ENCODE measurements at places on chromosomes 12 and 14.

DNA sequence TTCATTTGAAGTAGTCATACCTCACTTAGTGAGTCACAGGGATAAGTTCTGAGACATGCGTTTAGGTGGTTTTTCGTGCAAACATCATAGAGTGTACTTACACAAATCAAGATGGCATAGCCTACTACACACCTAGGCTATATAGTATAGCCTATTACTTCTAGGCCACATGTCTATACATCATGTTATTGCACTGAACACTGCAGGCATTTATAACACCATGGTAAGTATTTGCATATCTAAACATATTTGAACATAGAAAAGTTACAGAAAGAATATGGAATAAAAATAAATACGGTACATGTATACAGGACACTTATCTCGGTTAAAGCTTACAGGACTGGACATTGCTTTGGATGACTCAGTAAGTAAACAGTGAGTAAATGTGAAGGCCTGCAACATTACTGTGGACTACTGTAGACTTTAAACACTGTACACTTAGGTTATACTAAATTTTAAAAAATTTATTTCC is 670.6 kb downstream of the SLC16A7 start:
- DNase-seq = no peak

DNA sequence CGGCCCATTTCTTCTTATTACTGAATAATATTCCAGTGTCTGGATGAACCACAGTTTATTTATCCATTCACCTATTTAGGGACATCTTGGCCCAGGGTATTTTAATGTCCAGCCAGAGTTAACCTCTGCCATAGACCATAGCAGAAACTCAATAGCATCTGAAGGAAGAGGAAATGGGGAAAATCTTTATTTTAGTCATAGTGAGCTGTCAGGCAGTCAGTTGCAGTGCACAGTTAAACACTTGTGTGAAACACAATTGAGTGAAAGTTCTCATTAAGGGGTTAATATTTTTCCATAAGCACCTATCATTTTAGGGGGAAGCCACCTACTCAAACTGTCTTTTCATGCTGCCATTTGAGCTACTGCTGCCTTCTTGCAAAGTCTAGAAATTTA is 197.3 kb upstream of the PPFIA2 start:
- DNase-seq = no peak

DNA sequence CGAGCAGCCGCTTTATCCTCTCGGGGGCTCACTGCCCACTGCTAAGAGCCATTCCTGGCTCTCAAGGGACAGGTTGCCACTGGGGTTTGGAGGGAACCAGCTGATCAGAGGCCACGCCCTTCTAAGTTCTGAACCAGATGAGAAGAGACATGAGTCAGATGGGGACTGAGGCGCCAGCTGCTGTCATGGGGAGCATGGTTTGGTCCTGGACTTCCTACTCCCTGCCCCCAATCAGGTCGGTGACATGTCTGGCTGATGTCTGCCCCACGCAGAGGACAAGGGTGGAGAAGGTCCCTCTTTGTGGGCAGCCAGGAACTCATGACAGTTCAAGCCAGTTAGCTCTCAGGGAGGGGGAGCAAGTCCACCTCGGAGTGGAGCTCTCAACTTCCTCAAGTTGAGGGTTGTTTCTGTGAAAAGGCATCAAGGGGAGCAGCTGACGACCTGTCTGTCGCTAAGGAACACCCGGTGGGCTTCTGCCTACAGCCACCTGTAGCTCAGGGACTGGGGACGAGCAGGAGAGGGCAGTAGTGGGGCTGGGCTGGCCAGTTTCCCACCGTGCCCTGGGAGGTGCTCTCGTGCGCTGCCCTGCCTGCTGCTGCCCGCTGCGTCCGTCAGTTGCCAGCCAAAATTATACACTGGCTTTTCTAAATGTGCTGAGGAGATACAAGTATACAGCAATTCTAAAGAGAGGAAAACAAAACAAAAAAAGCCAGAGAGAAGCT is 20.5 kb downstream of the PSMC1 start:
- DNase-seq = no peak

DNA sequence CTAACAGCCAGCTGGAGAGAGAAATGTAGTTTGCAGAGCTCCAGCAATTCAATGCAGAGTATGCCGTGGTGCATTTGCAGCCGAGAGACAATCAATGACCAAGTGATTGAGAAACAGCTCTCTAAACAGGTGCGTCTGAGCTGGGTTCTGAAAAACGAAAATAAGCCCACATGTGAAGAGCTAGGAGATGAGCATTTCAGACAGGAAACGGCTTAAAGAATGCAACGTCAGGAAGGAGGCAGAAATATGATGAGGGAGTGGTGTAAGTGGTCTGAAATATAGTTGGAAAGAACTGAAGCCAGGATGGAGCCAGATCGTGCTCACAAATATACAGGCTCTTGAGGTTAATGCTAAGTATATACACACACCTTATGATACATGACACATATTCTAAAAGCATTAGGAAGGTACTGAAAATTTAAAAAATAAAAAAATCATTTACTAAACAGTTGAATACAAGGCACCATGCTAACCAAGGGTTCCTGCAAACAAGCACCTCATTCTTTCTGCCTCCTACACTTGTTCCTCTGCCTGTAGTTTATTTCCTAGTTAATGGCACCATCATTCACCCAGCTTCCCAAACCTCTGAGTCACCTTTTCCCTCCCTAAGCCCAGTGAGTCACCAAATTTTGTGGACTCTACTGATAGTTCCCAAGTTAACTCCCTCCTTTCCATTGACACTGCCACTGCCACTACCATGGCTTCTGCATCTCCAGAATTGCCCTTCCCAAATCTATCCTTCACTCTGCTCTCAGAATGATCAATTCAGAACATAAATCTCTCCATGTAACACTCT is 2.3 kb upstream of the GARIN2 start:
- DNase-seq = no peak

- no peak for DNase-seq
Observed at GRCh38 chr14:104395941-104396681, 183.5 kb upstream of the C14orf180 start.

Measured in substantia nigra (tissue), 51 donors.